H9 (cell line): ENCODE measurements at places on chromosomes 7 and 10.

DNA sequence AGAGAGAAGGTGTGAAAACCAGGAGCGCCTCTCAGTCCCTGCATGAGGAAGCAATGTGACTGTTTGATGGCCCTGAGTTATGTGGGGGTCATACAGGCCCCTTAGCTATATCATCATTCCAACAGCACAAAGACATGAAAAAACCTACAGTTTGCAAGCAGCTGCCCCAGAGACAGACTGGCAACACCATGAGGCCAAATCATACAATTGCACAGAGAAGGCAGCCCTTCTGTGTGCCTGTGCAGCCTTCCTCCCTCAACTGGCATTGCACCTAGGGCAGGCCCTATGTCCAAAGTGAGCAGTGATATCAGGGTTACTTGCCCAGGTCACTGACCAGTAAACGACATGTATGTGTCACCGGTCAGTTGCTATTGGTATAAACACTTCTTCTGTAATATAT is 41.6 kb downstream of the GPRIN2 start:
- peak; percentile 23 for DNase-seq

DNA sequence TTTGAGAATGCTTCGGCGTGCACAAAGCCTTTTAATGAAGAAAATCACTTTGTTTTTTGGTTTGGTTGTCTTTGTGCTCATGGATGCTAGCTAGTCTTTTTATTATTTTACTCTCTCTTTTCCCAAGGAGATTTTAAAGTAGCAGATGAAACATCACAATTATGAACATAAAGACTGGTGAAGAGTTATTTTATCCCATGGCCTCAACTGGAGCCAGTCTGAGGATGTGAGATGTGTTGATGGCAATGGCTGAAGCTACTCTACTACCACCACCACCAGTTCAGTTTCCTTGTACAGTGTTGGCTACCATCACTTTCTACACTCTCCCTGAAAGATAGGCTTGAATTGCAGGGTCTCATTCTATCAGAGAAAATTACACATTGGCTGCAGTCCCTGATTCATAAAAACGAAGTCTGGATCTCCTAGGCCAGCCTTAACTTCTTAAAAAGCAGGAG is 494 bp upstream of the HERC4 start:
- DNase-seq: no peak

DNA sequence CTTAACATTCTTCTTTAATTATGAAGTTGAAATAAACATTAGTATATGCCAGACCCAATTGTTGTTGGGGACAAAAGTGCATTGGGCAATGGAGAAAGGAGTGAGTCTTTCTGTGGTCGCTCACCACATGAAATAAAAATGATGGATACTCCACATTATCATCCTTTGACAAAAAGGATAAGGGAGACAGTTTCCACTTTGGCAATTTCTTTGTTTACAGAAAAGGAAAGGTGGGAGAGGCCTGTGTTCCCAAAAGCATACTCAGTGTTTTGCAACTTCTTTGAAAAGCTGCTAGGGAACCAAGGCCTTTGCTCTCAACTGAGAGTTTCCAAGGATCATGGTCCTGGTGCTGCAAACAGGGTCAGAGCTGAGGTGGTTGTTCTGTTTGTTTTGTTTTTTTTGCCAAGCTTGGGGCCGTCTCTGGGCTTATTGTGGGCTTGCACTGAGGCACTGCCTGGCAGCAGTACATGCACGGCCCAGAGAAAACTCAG is 341.9 kb downstream of the TNS3 start:
- DNase-seq: no peak

DNA sequence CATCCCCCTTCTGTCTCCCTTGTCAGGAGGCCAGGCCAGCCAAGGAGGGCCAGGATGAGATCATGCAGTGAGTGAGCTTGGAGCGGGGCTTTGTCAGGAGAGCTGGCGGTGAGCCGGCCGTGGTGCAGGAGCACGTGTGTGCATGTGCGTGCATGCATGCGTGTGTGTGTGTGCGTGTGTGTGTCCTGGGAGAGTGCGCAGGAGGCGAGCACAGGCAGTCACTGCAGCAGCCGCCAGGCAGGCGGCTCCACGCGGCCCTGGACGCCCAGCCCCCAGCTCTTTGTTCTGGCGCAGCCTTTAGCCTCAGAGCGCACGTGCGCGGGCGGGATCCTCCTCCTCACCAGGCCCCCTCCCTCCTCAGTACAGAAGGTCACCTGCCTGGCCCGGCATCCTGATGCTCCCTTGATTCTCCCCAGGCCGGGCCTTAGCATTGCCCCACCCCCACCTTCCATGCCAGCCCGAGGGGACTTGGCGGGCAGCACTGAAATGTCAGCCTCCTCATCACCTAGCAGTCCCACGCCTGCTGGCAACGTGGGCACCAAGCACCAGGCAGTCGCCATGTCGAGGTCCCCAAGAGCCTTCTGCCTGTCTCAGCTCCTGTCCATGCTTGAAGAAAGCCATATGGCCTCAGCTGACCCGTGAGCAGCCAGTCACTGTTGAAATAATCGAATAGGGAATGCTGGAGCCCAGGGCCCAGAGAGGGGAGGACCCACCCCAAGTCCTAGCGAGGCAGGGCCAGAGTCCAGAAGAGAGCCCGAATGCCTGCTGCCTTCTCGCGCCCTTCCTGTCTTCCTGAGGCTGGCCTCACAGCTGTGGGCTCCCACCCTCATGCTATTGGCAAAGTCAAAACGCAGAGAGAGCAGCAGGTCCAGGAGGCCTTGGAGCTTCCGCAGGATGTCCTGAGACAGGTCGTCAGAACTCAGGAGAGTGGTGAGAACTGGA is 125.9 kb upstream of the PPIF start:
- DNase-seq: peak; percentile 65

- no peak for DNase-seq
Observed at GRCh38 chr7:37032258-37032601, 307.9 kb upstream of the AOAH start.

DNA sequence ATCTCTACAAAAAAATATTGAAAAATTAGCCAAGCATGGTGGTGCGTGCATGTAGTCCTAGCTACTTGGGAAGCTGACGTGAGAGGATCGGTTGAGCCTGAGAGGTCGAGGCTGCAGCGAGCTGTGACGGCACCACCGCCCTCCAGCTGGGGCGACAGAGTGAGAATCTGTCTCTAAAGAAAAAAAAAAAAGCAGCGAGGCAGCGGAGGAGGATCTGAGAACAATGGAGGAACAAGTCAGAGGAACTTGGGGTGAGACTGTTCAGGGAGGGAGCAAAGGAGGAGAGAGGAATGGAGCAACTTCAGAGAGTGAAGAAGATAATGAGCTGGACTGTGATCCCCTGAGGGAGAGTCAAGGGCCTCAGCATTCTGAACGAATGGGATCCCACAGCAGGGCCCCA is 85.4 kb downstream of the MKX start:
- no peak for DNase-seq

GRCh38 chr7:44224080-44224973 is 23.5 kb downstream of the YKT6 start:
- DNase-seq: no peak

DNA sequence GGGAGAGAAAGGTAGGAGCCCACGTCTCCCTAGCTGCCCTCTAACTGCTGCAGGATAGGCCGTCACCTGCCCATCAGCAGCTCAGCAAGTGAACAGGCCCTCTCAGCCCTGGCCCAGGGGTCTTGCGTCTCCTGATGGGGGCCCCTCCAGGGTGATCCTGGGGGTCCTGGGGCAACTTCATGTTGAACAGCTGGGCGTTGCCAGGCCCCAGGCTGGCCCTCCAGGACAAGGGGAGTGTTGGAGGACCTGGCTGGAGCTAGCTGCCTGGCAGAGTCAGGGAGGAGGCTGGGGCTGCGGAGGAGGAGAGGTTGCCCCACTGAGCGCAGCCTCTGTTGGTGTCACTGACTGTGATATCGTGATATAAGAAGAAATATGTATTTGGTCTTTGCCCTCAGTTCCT is 34.7 kb downstream of the SPOCK2 start:
- DNase-seq: no peak

- no peak for DNase-seq
Observed at GRCh38 chr7:128322040-128322643, 21.6 kb downstream of the RBM28 start.

DNA sequence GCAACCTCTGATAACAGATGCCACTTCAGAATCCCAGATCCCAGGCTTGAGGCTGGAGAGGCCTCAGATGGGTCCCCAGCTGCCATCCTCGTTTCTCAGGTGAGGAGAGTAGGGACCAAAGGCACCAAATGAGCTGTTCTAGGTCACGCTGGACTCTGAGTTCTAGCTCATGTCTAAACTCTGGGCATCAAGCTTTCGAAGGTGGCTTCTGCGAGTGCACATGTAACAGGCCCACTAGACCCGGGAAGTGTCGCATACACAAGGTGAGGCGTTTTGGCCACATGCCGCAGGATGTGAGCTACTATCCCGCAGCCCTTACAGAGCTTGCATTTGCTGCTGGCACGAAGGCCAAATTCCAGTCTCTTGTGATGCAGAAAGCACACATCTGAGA is 355.1 kb upstream of the SHH start:
- DNase-seq: no peak

DNA sequence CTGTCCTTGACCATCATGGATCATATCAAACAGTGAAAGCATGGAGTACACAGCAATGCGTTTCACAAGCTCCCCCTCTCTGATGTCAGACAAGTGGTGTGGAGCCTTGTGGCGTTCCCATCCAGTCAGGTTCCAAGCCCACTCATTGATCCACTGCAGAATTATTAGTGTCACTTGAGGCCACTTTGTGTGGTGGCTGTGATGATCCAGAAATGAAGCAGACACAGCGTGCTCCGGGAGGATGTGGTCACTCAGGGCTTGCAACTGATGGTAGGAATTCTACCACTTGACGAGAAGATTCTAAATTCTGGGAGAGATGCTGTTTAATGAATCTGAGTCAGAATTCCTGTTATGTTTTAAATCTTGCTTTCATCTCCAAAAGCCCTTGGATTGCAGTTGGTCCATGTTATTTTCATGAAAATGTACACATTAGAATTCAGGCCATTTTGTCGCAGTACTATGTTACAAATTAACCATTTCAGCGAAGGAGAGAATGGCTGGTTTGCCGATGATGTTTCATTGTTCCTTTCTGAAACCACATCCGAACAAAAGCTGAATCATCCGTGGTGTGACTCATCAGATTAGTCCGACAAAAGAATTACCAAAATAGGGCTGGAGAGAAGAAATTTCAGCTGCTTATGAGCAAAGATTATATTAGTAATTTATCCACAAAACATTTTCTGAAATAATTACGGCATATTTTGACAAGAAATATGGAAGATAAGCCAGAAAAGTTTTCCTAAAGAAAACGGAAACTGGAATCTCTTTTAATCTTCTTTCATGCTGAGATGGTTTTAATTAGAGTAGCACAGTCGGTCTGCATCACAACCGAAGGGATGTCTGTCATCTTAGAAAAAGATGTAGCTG is 48.1 kb downstream of the INSYN2A start:
- DNase-seq: no peak

- no peak for DNase-seq
Observed at GRCh38 chr7:69374044-69374425, 224.2 kb upstream of the AUTS2 start.

GRCh38 chr7:117061751-117062150 is 108.5 kb downstream of the ST7 start:
- DNase-seq: no peak

DNA sequence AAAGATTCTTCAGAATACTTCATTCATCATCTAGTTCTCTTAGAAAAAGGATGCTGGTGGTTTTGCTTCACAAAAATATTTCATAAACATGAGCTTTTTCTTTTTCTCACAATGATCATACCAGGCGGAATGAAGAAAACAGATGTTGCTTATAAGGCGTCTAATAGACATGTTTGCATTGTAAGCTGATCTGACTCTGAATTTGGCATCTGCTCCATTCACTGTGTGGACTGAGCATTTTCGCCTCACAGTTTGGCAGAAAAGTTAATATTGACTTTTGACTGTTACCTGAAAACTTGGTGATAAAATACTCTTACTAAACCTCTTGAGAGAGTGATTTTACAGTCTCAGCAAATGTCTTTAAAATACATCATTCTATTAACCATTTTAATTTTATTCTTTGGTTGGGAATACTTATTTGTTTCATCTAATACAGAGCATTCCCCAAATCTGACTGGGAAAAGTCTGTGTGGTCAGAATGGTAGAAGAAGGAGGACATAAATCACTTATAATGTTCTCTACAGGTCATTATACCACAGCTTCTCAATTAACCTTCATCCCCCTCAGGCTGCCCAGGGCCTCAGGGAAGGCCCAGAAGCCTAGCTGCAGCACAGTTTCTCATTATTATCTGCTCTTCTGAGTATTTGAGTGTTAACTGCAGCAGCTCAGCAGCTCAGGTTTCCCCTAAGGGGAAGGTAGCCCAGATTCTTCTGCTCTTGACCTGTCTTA is 121.6 kb upstream of the KAT6B start:
- no peak for DNase-seq

DNA sequence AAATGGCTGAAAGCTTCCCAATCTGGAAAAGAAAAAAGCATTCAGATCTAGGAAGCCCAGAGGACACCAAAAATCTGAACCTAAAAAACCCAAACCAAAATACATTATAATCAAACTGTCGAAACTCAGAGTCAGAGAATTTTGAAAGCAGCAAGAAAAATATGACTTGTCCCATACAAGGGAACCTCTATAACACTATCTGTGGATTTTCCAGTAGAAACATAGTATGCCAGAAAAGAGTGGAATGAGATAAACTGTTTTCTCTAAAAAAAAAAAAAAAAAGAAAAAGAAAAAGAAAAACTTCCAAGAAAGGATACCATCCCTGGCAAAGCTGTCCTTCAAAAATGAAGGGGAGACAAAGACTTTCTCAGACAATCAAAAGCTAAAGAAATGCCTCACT is 179.0 kb downstream of the POM121L12 start:
- DNase-seq: no peak

GRCh38 chr10:117928741-117929140 is 118.0 kb downstream of the RAB11FIP2 start:
- no peak for DNase-seq

- no peak for DNase-seq
Observed at GRCh38 chr10:60276232-60276631, 113.4 kb downstream of the ANK3 start.

DNA sequence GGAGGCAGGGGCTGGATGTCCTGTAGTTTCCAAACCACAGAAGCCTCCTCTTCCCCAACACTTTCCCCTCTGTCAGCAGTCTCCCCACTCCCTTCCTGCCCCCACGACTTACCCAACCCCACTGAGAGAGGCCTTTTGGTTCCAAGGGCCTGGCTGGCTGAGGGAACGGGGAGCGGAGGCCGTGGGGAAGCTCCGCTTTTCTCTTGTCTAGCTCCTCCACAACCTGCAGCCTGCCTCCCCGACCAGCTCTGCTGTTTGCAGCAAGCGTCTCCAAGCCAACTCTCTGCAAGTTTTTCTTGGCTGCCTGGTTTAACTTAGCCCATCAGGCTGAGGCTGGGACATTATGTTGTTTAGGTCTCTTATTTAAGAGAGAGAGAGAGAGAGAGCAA is 126.8 kb downstream of the NEURL1 start:
- DNase-seq: no peak

- no peak for DNase-seq
Observed at GRCh38 chr7:17134786-17135185, 163.7 kb upstream of the AHR start.

- DNase-seq: no peak
Observed at GRCh38 chr10:121511943-121512342, 86.3 kb downstream of the FGFR2 start.

DNA sequence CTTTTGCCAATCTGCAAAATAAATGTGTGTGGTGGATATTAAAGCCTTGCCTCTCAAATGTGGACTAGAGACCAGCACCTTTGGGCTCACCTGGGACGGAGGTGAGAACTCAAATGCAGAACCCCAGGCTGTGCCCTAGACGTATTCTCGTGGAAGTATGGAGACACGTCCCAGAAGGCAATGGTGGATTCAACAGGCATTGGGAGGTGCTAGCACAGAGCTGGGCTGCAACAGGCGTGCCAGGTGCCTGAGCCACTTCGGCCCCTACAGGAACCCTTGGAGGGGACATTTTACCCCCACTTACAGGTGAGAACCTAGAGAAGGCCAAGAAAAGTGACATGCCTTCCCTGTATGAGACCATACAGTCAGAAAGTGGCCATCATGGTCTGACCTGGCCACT is 12.2 kb downstream of the DDX56 start:
- no peak for DNase-seq
